ENCODE measurements at places on chromosomes 6 and 20.

- DNase-seq: no peak
These were observed 107.0 kb downstream of the CD83 start for GRCh38 chr6:14224359-14225103.

DNA sequence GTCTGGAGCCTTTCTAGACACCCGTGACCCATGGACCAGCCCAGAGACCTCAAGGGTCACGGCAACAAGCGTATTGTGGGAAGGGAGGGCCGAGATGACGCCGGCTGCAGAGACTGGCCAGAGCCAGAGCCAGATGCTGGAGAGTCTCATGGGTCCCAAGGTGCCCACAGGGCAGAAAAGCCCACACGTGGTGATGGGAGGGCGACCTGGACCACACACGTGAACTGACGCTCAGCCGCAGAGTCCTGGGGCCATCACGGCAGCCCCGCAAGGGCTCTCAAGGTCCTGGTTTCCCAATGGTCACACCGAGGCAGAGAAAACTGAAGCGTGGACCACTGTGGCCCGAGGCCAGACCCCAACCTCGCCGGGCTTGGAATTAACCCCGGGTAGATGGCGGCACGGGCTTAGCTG is 92.6 kb downstream of the YTHDF1 start:
- DNase-seq: no peak

- DNase-seq: no peak
These were observed 234.5 kb downstream of the TMEM242 start for GRCh38 chr6:157088841-157089240.

- DNase-seq: peak; percentile 43
These were observed 101.4 kb downstream of the SLX4IP start for GRCh38 chr20:10536531-10536930.

DNA sequence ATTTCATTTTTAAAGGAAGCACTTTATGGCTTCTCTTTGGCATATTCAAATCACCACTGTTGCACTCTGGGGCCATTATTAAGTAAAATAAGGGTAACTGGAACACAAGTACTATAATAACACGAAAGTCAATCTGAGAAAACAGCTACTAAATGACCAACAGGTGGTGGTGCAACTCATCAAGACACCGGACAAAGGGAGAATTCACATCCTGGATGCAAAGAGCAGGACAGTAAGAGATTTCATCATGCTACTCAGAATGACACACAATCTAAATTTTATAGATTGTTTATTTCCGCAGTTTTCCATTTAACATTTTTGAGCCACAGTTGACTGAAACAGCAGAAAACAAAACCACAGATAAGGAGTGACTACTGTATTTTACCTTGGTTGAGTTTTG is 27.6 kb upstream of the LY86 start:
- DNase-seq: no peak

- DNase-seq: peak; percentile 54
These were observed 39.2 kb upstream of the NHSL1 start for GRCh38 chr6:138538390-138539031.

- peak; percentile 15 for DNase-seq
These were observed at the start of gene EBF4 for GRCh38 chr20:2692036-2692885. Gene EBF4, plus strand, starts transcription at chr20:2692780. Its CDS starts 866 bp downstream, at chr20:2693646.

GRCh38 chr6:169881398-169881797 is 130.0 kb downstream of the ERMARD start:
- DNase-seq: no peak

DNA sequence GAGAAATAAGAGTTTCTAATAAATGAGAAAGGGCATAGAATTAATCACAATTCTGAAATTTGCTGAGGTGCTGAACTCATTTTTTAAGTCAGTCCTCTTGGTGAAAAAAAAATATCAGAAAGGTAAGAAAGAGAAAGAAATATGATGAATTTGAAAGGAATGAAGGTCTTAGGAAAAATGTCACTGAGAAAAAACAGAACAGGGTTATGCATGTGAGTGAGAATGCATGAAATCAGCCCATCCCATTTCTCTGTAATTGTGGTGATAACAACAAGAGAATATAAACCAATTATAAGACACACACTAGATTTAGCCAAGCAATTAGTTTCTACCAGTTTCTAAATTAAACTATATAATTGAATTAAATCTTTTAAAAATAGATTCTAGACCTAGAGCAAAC is 138.9 kb downstream of the TBX18 start:
- DNase-seq: no peak

- DNase-seq: no peak
These were observed 103.4 kb upstream of the CDYL start for GRCh38 chr6:4672772-4673171.

GRCh38 chr20:19807946-19808330 is 49.9 kb downstream of the RIN2 start:
- no peak for DNase-seq

GRCh38 chr20:19806806-19807190 is 48.7 kb downstream of the RIN2 start:
- DNase-seq: no peak

DNA sequence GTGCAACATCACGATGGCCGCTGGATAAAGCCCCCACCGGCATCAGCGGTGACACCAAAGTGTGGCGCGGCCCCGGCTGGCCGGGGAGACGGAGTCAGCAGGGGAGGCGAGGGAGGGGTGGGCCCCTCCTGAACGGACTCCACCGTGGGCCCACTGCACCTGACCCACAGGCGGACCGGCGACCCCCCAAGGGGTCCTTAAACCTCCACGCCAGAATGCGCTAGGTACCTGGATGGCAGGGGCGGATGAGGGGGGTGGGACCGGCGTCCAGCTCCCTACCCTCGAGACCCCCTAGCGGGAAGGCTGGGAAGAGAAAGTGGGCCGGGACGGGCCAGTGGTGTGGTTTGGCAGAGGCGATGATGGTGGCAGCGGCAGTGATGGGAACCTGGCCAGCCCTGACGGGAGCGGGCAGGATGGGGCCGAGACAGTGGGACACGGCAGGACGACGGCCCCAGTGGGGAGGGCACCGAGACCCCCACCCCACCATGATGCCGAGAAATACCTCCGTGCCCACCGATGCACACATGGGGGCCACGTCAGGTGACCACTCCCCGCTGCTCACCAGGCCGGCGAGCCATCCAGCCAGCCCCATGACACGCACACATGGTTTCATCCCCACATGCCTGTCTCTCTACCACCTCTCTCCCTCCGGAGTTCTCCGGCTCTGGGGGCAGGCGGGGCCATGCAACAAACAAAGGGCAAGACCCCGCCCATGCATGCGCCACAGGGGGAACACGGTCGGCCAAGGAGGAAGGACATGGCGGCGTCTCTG is 771.9 kb upstream of the DEFB115 start:
- DNase-seq: no peak

GRCh38 chr6:62354261-62354660 is 68.2 kb upstream of the KHDRBS2 start:
- DNase-seq: no peak

DNA sequence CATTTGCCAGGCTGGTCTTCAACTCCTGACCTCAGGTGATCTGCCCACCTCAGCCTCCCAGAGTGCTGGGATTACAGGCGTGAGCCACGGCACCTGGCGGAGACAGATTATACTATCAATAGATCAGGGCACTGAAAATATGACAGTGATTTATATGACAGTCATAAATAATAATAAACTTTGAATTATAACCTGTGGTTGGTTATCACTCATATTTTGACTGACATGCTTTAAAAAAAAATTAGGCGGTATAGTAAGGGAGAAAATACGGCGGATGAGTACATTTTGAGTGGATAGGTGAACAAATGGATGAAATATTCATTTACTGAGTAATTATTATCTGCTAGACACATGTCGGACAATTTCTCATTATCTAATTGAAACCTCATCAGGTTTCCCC is 28.8 kb downstream of the TMEM244 start:
- DNase-seq: no peak

DNA sequence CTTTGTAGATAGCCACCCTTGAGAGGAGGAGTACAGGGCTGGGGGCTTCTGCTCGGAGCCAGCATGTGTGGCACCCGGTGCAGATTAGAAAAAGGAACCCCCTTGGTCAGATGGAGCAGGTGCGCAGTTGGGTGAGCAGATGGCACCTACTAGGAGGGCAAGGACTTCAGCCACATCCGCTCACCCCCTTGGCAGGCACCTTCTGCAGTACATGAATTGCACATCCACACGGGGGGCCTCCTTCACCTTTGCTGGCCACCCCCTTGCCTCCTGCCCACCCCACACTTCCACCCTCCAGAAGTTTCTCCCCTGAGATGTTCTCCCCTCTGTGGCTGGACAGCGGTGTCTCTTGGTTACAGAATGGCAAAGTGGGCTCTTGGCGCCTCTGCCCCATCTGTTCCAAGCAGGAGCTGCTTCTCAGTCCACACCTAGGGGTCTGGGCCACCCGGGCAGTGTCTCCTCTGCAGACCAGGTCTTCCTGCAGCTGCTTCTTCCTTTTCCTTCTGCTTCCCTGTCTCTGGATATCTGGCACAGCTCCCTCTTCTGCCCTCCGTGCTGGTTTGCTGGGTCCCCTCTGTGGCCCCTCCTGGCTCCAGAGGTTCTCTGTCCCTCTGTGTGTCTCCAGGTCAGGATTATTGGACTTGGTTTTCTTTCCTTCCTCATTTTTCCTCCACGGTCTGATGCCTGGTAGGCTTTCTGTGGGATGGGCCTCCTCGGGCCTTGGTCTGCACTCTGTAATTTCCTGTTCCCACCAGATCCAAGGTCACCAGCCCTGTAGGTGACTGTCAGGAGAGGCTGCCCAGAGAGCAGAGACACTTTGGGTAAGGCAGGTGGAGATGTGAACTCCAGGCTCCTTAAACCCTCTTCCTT is 4.1 kb downstream of the MDFI start:
- no peak for DNase-seq

- DNase-seq: no peak
These were observed 71.4 kb downstream of the SOBP start for GRCh38 chr6:107561306-107561705.

DNA sequence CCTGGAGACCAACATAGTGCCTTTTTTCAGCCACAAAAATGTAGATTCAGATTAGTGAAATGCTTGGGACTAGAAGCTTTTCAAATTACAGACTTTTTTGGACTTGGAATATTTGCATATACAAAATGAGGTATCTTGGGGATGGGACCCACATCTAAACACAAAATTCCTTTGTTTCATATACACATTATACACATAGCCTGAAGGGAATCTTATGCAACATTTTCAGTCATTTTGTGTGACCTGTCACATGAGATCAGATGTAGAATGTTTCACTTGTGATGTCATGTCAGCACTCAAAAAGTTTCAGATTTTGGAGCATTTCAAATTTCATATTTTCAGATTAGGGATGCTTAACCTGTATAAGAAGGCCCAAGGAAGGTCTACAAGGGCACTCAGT is 44.5 kb upstream of the ALDH8A1 start:
- DNase-seq: no peak

DNA sequence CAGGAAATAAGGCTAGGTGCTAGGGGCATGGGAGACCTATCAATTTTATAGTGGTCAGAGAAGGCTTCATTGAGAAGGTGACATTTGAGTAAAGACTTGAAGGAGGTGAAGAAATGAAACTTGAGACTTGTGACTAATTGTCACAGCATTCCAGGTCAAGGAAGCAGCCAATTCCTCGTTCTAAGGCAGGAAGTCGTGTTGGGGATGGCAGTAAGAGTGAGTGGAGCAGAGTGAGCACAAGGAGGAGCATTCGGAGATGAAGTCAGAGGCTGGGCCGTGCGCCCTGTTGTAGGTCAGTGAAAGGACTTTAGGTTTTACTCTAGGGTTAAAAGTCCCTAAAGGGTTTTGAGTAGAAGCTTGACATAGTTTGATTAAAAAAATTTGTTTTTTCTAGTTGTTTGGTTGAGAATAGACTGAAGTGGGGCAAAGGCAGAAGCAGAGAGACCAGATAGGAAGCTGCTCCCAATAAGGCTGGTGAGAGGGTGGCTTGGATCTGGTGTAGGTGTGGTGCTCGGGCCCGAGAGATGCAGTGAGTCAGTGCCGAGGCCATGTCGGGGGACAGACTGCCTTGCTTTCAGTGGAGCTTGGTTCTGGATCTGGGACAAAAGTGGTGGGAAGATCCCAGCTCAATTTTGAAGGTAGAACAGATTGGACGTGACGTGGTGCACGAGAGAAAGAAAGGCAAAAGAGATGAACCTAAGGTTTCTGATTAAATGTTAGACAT is 2.6 kb upstream of the RSPH3 start:
- peak; percentile 43 for DNase-seq

DNA sequence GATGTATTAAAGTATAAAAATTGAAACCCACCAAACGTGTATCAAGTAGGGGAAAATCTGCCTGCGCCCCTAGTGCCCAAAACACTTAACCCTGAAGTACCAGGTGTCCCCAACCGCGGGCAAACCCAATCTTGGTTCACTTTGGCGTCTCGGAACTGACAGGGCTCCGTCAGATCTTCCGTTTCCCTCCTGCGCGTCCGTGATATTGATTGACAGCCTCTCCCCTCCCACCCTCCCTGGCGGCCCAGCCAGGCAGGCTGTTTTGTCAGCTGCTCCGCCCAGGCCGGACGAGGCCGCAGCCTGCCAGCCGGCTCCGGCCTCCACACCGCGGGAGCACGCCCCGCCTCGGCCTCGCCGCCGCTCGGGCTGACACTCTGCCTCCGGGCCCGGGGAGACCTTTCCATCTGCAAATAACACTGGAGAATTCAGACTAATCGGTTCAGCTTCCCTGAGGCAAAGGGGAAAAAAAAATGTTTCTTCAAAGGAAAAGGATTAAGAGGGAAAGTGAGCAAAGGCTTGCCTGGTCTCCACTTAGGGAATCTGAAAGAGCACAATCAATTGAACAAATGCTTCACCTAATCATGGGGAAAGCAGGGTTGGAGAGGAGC is 234.9 kb upstream of the MCHR2 start:
- peak; percentile 59 for DNase-seq

GRCh38 chr6:87949194-87949593 is 98.4 kb upstream of the SPACA1 start:
- no peak for DNase-seq

DNA sequence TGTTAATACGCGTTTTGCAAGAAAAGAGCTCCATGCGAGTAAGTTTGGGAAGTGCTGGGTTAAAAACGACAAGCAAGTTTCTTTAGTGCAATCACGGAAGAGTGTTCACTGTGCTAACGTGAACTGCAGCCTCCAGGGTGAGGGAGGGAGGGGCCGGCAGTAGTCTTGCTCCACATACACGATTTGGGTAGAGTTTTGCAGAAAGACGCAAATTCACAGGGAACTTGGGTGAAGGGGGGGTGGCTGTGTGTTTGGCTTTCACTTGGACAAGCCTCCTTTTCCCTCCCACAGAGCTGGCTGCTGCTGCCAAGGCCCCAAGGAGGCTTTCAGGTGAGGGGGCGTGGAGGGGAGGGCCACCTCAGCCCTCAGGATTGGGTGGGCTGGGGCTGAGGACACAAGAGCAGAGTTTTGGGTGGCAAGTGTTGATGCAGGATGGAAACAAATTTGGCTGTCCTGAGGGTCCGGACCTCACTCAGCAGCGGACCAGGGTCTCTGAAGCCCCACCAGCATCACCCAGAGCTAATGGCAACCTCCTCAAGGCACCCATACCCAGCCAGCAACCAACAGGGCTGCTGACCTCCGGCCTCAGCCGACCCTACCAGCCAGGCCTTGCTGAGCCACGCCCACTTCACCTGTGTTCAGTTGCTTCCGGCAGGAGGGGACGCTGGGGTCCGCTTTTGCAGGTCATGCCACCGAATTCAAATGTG is 204.5 kb downstream of the ERMARD start:
- no peak for DNase-seq

All from fibroblast of mammary gland (primary cell).